ENCODE measurements at places on chromosomes 4 and X.

- DNase-seq = no peak
Measured at GRCh38 chr4:83022724-83023450, 12.1 kb upstream of the COPS4 start.

- no peak for DNase-seq
Measured at GRCh38 chrX:67604979-67605703, 61.3 kb downstream of the AR start.

GRCh38 chrX:112651766-112652165 lies 28.0 kb downstream of the LHFPL1 start:
- DNase-seq = no peak

DNA sequence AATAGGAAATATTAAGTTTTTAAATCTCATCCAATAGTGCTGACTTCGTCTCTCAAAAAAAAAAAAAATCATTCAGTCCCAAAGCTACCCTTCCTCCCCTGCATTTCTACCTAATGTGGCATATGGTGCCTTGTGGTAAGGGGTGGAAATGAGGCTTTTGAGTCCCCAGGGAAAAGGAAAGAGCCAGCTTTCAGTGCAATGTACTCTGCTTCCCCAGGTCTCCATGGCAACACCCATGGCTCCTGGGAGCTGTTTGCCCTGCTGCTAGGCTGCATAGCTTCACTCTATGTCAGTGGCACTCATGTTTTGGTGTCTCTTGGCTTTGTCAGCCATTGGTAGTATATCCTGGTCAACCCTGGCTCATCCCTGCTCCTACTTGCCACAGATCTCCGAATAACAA lies 175.9 kb downstream of the SLC39A8 start:
- no peak for DNase-seq

DNA sequence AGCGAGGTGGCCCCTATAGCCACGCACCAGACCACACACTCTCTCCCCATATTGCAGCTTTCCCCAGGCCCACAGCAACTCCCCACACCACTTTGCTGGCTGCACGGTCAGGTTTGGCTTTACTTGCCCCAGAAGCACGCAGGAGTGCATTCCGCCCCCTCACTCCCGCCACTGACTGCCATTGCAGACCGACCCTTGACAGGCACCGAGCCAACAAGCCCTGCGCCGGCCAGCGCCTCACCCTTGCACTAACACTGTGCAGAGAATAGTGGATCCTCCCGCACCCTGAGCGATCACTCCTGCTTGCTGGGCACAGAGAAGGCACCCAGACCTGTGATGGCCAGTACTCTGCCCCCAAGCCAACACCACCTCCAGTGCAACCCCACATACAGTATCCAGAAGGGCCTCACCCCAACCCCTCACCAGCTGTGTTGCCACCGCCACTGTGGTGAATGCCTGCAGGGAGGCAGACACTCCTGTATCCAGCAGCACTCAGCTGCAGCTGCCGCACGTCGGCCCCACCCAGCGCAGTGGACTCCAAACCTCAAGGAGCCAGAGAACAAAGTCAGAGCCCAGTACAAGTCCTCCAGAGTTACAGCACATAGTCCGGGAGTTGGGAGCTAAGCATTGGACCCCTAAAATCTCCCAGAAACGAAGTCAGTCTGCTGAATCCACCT lies 28.6 kb upstream of the DIAPH2 start:
- no peak for DNase-seq

DNA sequence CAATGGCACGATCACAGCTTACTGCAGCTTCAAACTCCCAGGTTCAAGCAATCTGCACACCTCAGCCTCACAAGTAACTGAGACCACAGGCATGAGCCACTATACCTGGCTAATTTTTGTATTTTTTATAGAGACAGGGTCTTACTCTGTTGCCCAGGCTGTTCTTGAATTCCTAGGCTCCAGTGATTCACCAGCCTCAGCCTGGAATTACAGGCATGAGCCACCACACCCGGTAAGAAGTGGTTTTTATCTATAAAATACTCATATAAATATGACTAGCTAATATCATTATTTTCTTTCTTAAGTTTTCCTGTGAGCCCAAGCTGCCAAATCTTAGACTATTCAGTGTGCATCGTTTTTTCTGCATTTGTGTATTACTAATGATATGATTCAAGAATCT lies 4.4 kb downstream of the SCFD2 start:
- DNase-seq = no peak

- no peak for DNase-seq
Measured at GRCh38 chr4:53629296-53629695, 38.0 kb upstream of the LNX1 start.

DNA sequence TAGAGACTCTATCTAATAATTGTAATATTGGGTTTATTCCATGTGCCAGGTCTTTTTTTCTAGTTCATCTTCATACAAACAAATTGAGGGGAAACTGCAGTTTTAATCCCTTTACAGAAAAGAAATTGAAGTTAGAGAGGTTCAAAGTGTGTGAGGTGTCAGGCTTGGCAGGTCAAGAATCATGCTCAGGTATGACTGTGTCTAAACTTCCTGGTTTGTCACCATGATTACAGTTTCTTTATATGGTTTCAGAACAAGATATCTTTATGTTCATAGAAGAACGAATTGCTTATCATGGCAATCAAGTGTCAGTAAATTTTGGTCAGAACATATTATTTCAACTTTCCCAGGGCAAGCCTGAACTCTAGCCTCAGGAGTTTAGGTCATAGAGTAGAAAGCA lies 460.4 kb downstream of the RAPGEF2 start:
- no peak for DNase-seq

GRCh38 chr4:7761720-7762119 lies 177.9 kb downstream of the AFAP1 start:
- peak; percentile 79 for DNase-seq
